ENCODE measurements at places on chromosomes 3 and 15.

- DNase-seq = no peak
Observed at GRCh38 chr15:35992791-35993190, 446.8 kb upstream of the DPH6 start.

DNA sequence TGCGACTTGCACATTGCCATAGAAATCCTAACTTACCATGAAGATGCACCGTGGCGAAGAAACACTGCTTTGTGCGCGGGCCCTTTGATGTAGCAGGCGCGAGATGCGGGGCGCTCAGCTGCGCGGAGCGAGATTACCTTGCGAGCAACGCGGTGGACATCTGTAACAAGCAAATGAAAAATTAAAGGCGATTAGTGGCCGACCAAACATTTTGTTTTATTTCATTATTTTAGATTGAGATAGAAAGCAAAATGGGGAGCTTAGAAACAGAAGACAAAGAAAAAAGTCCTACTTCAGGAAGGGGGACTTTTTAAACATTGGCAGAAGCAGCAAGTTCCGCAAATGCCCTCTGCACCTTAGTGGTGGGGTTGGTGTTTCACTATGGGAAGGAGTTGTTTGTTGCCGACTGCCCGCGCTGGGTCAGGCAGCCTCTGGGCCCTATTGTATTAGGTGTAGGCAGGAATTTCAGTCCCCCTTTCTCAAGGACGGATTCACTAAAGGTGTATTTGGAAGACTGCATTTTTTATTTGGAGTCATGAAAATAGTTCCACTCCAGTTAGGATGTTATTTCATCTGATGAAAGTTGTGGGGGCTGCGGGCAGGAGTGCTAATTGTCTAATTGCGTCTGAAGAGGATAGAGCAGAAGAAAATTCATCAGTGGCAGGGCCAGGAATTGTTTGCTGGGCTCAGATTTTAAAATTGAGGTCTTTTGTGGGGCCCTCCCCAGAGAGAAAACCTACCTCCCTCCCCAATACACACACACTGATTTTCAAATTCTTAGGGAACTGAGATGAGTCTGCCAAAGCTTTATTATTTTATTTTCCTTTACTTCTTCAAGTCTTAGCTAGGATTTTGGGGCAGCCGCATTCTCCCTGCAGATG is 17.4 kb downstream of the ZIC4 start:
- no peak for DNase-seq

GRCh38 chr3:53973905-53974304 is 82.2 kb upstream of the SELENOK start:
- DNase-seq = no peak

DNA sequence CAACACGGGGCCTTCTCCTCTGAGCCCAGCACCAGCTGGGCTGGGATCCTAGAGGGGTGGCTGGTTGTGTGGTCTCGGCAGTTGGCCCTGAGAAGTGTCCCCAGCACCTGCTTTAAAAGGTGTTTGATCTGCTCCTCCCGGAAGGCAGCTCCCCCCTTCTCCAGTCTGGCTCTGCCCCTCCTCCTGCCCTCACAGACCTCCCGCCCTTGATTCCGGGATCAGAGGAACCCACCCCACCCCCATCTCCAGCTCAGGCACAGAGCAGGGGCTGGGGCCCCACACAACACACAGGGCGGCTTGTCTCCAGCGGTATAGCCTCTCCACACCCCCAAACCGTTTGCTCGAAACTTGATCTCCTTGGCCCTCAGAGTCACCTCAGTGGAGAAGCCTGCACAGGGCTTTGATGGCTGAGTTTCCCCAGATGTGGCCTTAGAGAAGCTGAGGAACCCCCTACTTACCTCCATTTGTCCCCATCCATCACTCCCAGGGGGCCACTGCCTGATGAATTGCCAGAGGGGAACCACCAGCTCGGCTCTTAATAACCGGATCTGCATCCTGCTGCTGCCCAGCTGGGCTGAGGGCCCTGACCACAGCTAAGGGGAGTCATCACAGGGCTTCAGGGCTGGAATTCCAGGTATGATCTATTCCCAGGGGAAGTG is 6.4 kb upstream of the STRA6 start:
- DNase-seq = no peak

DNA sequence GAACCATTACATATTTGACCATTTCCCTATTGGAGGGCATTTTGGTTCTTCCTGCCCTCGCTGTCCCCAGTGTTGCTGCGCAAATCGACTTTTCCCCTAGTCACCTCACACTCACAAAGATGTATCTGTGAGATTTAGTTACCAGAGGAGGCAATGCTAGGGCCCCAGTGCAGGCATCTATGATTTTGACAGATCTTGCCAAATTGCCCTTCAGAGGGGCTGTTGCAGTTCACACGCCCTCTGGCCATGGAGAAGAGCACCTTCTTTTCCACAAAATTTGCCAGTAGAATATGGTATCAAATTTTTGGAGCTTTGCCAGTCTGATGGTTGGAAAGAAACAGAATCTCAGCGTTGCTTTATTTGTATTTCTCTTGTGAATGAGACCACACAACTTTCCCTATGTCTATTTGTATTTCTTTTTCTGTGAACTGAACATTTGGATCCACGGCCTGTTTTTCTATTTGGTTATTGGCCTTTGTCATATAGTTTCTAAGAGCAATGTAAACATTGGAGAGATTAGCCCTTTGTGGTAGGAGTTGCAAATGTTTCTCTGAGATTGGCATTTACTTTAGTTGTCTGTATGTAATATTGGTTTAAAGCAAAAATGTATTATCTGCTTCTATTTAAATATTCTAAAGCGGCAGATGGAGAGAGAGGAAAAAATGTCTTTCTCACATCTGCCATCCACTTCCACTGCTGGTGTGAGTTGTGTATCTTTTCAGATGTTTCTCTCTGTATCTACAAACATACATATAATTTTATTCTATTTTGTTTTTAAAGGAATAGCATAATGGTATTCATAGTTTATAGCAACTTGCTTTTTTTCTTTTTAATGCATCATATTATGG is 66.1 kb downstream of the DNASE1L3 start:
- DNase-seq = no peak

GRCh38 chr3:170572665-170573253 is 13.1 kb downstream of the SLC7A14 start:
- DNase-seq = no peak

GRCh38 chr3:171184372-171184771 is 157.9 kb upstream of the SLC2A2 start:
- no peak for DNase-seq

DNA sequence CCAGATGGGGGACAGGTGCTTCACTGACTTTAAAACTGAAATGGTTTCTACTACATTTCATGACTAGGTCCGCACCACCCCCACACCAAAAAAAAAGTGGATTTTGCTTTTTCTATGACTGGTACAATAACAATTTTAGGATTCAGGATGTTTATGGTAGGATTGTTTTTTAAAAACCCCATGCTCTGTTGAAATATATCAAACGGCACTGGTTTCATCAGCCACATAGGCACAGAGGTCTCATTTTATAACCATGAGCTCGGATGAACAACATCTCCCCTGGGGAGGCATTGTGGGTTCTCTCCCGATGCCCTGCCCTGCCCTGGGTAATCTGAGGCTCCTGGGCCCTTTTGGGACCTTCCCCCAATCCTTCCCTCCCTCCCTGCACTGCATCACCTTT is 202.7 kb upstream of the KBTBD8 start:
- DNase-seq = no peak

GRCh38 chr3:149299938-149300801 is 33.3 kb downstream of the TM4SF18 start:
- no peak for DNase-seq

DNA sequence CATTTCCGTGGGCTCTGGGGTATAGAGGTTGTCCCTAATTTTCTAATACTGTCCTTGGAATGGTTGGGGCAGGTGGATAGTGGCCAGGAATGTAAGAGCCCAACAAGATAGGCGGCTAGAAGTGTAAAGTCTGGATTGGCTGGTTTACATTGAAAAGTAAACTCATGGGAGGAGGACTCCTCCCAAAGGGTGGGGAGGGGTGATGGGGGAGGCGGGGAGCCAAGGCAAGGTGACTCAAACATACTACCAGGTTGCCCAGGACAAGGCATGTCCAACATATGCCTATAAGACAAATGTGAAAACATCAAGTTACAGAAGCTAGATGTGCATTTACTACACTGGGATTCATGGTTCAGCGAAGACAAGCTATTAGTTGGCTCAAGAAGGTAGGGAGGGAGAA is 14.3 kb upstream of the SAMMSON start:
- DNase-seq = no peak

DNA sequence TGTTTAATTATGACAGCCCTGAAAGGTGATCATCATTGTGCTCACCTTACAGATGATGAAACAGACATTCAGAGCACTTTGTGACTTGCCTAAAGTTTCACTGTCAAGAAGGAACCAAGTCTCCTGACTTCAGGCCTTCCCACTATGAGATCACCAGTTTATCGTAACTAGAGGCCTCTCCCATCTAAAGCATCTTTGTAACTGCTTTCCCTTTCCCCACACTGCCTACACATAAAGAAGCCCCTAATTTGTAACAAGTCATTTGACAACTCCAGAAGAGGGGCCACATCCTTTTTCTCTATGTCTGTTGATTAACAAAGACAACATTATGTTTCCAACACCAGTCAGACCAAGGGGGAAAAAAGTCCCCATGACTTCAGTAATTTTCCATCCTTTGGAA is 1.1 kb downstream of the KLHL6 start:
- DNase-seq = no peak

DNA sequence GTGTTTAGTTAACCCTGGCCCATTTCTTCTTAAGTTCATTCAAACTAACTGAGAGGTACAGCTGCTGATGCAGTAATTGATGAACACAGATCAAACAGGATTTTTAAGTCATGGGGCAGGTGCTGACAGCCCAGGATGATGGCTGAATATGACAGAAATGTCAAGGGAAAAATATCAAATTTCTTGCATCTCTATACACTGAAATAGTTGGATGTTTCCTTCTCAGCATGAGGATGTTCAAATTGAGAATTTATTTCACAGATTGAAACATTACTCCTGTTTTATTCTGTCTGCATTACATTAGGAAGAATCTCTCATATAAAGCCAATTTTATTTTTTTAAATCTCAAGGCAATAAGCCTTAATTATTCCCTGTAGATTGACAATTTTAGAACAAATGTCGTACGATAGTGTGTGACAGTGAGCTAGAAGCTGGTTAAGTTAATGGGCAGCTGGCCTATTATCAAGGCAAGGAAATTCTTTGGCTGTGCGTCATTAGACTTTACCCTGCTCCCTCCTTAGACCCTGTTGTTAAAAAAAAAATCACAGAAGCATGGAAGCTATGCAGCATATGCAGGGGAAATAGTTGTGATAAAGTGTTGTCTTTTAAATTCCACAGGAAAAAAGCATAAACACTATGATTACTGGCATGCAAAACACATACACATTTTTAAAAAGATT is 183.8 kb upstream of the KCNMB2 start:
- DNase-seq = no peak

GRCh38 chr3:146184241-146185015 is 23.4 kb upstream of the PLOD2 start:
- DNase-seq = no peak

DNA sequence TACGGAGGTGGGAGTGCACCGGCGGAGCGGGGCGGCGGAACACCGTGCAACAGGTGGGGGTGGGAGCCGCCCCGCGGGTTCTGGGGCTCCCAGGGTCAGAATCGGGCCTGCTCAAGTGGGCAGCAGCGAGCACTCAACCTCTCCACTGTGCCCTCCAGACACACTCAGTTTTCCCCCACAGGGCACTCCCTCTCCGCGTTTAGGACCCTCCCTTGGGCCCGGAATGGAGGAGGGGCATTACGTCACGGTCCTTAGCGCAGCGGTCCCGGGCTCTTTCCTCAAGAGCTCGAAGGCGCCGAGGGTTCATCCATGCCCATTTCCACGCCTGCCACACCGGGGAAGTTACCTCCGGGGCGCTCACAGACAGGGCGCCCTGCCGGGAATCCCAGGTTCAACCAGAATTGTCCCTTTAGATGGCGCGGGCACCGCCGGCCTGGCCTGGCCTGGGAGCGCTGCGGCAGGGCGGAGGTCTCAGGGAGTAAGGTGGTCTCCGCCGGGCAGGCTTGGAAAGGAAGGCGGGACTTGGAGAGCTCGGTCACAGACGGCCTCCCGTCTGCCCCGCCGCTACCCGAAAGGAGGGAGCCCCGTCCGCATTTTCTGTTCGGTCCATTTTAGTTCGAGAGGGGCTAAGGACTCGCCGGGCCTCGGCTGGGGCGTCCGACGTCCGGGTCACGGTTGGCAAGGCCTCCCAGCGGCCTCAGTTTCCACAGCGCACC is 5.1 kb downstream of the RNU6-1 start:
- DNase-seq = no peak

DNA sequence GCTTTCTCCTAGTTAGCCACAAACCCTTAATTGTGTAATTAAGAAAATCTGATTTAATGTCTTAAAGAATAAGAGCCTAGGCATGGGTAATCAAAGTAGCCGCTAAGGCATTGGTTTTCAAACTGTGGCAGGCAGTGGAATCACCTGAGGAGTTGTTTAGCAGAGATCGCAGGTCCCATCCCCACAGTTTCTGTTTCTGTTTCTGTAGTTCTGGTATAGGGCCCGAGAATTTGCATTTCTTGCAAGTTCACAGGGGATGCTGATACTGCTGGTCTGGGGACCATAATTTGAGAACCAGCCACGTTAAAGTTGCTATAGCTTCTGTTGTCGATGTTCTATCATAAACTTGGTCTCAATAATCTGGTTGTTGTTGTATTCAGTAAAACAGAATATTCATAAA is 204.3 kb downstream of the ALCAM start:
- no peak for DNase-seq

DNA sequence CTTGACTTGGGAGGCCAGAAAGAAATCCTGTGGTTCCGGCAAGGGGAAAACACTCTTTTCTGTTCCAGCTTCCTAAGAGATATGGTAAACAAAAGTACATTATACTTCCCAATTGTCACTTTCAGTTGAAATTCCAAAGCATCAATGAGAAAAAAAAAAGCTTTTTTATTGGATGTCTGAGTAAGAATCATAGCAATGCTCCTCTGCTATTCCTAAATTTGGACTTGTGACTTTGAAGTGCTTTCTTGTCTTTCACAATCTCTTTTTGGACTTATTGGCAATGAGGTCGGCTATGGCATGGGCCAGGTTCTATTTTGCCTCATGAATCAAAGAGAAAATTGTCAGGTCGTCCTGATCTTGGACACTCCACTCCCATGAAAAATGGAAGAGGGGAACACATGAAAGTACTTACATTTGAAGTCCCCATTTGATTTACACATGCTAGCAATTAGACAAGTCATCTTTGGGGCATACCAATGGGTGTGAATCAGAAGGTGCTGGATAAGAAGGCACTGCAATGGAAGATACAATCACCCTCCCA is 170.5 kb downstream of the GREM1 start:
- DNase-seq = no peak

DNA sequence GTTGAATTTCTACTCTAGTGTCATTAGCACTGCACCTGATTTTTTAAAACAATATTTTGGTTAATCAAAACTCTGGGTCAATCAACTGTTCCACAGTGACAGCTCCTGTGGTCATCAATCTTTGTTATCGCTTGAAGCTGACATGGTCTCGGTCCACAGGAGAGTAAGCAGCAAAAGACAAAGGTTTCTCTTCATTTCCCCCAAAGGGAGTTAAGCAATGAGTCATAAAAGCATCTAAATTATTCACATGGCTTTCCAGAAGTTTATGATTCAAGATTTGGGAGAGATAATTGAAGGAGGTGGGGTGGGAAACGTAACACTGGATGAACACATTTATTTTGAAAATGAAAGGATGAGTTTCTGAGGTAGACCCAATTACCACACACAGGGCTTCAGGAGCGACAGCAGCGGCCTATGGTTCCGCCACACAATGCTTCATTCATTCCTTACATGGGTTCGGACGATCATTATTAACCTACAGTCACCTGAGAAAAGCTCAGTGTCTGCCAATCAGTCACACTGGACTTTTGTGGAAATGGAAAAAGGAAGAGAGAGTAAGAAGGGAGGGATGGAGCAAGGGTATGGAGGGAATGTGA is 505.1 kb downstream of the FHIT start:
- no peak for DNase-seq

Measured in stimulated activated CD4-positive, alpha-beta T cell treated with anti-CD3 and anti-CD28 coated beads, Interleukin-1b, Interleukin-23, amount 100 ng/mL, for 1 hour (primary cell).